ENCODE measurements at places on chromosomes 7 and 10.

GRCh38 chr10:79116368-79116767 is 47.6 kb downstream of the ZMIZ1 start:
- no peak for DNase-seq

GRCh38 chr10:15627617-15628196 is 92.0 kb downstream of the ITGA8 start:
- no peak for DNase-seq

- DNase-seq = no peak
These were observed 129.4 kb downstream of the KAT6B start for GRCh38 chr10:74955796-74956195.

- no peak for DNase-seq
These were observed 19.8 kb downstream of the ZNF467 start for GRCh38 chr7:149753375-149754233.

GRCh38 chr10:33247221-33247922 is 87.1 kb downstream of the NRP1 start:
- DNase-seq = no peak

DNA sequence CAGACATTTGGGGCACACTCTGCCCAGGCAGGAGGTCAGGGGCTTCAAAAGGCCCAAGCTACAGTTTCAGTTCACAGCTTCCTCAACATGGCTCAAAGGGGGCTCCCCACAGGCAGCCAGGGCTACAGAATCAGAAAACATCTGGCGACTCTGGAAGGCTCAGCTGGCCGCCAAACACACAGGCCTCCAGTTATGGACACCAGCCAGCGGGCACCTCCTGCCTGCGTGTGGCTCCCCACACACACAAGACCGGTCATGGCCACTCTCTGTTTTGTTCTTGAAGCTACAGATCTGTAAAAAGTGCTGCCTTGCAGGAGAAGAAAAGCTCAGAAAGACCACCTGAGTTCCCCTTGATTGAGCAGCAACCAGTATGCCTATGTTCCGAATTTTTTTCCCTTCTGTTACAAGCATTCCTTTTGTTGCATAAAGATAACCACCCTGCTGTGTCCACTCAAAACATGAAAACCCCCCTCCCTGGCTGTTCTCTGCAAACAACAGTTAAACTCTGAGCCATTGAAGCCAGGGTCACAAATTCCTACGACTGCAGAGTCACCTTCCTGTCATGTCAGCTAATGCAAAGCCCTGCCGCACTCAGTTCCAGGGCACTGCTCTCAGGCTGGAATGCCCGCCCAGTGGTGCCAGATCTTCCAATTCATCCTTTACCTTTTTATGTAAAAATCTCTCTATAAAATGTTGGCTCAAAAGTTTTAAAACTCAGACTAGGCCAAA is 33.6 kb downstream of the VSTM4 start:
- no peak for DNase-seq

DNA sequence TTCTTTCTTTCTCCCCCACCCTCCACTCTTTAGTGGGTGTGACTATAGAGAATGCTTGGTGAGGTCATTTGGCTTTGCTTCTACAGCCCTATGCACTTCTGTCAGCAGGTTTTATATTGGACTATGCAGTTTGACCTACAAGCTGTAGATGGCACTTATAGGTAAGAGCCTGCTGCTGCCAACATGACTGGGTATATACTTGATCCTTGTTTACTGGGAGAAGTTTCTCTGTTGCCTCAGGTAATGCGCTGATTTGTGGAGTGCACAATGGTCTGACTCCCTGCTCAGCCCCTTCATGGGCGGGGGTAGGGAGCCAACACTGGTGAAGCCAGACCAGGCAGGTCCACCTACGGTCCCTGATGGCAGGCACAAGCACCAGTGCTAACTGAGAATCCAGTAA is 33.7 kb upstream of the C7orf33 start:
- no peak for DNase-seq

GRCh38 chr7:24754906-24755506 is 2.3 kb downstream of the GSDME start:
- DNase-seq = no peak

DNA sequence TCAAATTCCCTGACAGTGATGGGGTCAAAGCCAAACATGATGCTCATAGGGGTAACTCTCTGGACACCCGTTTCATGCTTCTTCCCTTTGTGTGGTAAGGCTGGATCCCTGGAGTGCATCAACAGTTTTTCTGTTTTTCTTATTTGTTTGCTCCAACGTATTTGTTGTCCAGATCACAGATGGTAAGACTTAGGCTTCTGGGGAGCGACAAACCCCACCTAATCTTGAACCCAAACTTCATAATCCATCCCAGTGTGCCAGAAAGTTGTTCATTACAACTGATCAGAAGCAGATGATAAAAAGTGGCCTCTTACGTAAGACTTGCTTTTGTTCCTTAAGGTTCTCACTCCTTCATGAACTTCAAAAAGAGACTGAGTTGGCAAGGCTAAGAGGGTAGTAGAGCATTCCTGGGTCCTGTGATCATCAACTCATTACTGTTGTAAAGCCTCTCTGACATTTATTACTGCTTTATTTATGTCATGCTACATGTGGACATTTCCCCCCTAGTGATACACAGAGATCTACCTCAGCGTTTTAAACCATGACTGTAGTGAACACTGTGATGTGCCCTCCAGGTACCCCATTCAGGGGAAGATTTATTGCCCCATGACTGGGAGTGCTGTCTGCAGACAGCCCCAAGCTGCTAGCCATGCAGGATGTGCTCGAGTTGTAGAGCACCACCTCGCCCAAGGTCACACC is 125.6 kb downstream of the CCDC71L start:
- peak; percentile 77 for DNase-seq

GRCh38 chr10:53256623-53257022 is 484.0 kb upstream of the MBL2 start:
- no peak for DNase-seq

DNA sequence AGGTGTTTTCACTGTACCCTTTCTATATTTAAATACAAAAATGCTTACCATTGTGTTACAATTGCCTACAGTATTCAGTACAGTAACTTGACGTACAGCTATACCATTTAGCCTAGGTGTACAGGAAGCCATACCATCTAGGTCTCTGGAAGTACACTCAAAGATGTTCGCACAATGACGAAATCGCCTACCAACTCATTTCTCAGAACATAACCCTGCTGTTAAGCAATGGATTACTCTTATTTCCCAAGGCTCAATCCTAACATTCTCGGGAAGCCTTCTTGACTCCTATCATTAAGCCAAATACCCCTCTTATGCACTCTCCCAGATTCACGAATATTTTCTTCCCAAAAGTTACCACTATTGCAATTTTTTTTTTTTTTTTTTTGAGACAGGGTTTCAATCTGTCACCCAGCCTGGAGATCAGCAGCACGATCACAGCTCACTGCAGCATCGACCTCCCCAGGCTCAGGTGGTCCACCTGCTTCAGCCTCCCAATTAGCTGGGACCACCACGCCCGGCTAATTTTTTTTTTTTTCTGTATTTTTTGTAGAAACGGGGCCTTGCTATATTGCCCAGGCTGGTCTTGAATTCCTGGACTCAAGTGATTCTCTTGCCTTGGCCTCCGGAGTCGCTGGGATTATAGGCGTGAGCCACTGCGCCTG is 1.5 kb downstream of the CWF19L1 start:
- DNase-seq = no peak

All from GM04503 (cell line).